Smooth muscle cell of bladder (primary cell): ENCODE measurements at places on chromosomes 7 and 10. TPM values are rescaled to one million over a fixed set of nuclear protein-coding genes. Genes with fewer than 3 reads are reported as not detected.

Gene TSPAN13
- total RNA-seq: 2.4 and 5.4 TPM in 2 replicates

Gene CPN1
- not detected in 2 replicates for total RNA-seq

Gene CALML3
- under 0.01 TPM in 1 of 2 replicates, not detected in the other for total RNA-seq

Gene HOGA1
- 0.28 and 1.1 TPM in 2 replicates for total RNA-seq

Gene RELN
- 0.43 and 0.74 TPM in 2 replicates for total RNA-seq

Gene BRAT1
- total RNA-seq: 15.4 and 23.3 TPM in 2 replicates

Gene PDGFA
- total RNA-seq: 17.2 and 24.0 TPM in 2 replicates

Gene PLEKHA1
- 12.7 and 13.9 TPM in 2 replicates for total RNA-seq
